ENCODE measurements at places on chromosomes 11 and 22. TPM values are rescaled to one million over a fixed set of nuclear protein-coding genes. Genes with fewer than 3 reads are reported as not detected.

DNA sequence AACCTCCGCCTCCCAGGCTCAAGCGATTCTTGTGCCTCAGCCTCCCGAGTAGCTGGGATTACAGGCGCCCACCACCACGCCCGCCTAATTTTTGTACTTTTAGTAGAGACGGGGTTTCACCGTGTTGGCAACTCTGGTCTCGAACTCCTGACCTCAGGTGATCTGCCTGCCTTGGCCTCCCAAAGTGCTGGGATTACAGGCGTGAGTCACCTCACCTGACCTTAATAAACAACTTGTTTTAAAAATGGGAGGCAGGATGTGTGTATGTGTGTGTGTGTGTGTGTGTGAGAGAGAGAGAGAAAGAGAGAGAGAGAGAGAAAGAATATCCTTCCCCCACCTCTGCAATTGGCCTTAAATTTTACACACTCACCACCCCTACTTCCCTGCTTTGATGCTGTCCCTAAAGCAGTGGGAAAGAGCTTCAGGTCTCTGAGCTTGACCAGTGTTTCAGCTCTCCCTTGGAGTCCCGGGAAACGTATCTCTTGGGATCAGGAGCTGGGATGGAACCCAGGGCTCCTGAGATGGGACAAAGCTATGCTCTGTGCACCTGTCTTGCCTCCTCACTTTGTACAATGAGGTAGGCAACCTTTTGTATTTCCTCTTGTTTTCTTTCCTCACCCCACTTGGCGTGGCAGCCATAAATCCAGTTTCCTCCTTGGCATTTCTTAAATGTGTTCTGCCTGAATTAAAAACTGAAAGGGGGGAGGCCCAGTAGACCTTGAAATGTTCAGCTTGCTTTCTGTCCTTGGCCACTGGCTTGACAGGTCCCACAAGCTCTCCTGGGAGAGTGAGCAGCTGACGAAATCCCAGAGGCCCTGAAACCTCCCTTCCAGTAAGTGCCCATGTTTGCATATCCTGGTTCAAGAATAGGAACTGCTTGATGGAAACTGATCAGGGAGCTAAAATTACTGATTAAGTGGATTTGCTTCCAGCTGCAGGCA is 17.8 kb upstream of the XBP1 start:
- peak overlapping the region; percentile 71 for H3K4me3 ChIP-seq
- H3K36me3 ChIP-seq, result no peaks in the 10 kb centered on the region
- no peak for DNase-seq
- peak overlapping the region; percentile 92 for H3K27ac ChIP-seq
- no peaks in the 10 kb centered on the region for H3K27me3 ChIP-seq

DNA sequence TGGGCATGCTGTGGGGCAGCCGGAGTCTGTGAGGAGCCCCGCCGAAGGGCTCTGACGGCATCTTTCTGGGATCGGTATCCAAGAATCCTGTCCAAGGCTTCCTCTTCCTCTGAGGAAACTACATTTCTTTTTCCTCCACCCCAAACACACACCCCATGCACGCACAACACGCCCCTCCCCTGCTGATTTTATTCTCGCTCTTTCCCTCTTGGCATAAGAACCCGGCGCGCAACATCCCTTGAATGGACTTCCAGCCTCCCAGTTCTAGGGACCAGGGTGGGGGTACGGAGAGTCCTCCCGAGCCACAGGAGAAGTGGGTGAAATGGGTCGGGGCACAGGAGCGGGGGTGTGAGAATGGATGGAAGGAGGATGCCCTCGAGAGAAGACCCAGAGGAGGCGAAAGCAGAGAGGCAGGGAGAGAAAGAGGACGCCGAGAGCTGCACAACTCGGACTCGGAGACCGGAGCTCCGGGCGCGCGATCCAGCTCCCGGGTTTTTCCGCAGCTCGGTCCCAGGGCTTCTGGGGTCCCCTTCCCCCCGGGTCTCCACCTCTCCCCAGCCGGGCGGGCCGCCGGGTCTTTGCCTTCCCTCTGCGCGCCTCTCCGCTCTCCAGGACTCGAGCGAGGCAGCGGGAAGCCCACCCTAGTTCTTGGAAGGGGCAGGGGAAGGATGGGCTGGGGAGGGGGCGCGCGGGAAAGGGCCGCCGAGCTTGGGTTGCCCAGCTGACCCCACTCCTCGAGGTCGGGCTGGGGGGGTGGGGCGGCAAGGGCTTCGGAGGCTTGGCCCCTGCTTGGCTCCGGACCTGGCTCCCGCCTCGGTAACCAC is 1.5 kb upstream of the LARGE1 start:
- peak overlapping the region; percentile 92 for H3K27ac ChIP-seq
- H3K27me3 ChIP-seq, result peaks cover 9% of the 10 kb centered on the region
- H3K4me3 ChIP-seq, result peak overlapping the region; percentile 98
- peak; percentile 90 for DNase-seq
- H3K4me1 ChIP-seq, result peaks cover 38% of the 10 kb centered on the region
- peaks cover 4% of the 10 kb centered on the region for H3K36me3 ChIP-seq

DNA sequence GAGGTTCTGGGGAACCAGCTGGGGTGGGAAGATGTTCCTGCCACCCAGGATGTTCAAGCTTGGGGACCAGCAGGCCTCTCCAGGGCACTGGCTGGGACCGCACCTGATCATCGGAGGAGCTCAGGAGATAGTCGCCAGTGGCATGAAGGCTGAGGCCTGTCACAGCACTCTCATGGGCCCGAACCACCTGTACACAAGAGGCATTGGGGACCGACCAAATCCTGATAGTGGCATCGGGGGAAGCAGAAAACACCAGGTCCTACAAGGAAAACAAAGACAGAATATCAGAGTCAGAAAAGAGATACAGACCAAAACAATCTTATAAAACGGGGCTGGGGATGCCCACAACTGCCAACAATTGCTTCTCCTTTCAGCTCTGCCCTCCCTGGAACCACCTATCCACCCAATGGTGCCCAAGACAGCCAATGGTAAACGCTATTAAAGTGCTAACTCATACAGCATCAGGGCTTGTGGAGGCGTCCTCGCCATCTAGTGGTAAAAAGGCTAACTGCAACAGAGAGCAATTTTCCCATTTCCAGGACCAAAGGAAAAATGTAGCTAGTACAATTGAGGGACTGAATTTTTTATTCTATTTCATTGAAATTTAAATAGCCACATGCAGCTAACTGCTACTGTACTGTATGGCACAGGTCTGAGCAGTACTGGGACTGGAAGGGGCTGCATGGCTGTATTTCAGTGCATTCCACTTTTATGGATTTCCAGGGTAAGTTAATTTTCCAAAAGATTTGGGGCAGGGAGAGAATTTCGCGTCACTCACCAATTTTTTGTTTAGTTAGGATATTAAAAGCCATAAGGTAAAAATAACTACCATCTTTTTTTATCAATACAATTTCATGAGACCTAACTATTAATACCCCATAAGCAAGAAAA is 7.1 kb downstream of the PRPF19 start:
- no peak overlapping the region for H3K4me3 ChIP-seq
- peak overlapping the region; percentile 52 for H3K27ac ChIP-seq
- peaks cover 10% of the 10 kb centered on the region for H3K36me3 ChIP-seq
- peaks cover 5% of the 10 kb centered on the region for H3K4me1 ChIP-seq
- no peaks in the 10 kb centered on the region for H3K27me3 ChIP-seq

GRCh38 chr11:32312865-32313403 is 122.4 kb downstream of the WT1 start:
- H3K27me3 ChIP-seq, result peaks cover 4% of the 10 kb centered on the region
- DNase-seq, result no peak
- H3K36me3 ChIP-seq, result no peaks in the 10 kb centered on the region
- H3K4me1 ChIP-seq, result peaks cover 39% of the 10 kb centered on the region

DNA sequence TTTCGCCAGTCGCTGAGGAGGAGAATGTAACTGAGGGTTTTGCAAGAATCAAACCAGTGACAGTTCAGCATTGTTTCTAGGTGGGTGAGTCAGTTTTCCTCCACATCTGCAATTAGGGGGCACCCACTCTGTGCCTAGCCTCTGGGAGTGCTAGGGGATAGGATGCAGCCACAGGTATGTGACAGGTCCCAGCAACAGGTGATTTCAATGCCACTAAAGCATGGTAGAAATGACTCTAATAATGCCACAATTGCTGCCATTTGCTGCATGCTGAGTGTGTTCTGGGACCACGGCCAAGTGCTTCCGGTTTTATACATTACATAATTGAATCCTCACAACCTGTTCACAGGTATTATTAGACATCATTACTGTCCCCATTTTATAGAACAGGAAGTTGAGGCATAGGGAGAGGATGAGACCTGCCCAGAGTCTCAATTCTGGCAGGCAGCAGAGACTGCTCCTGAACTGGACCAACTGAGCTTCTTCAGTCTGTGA is 556 bp downstream of the CRYBB2 start:
- H3K27me3 ChIP-seq, result peaks cover 36% of the 10 kb centered on the region
- H3K4me3 ChIP-seq, result no peak overlapping the region
- H3K4me1 ChIP-seq, result no peaks in the 10 kb centered on the region
- H3K27ac ChIP-seq, result no peak overlapping the region
- H3K36me3 ChIP-seq, result no peaks in the 10 kb centered on the region

GRCh38 chr11:61390161-61390560 is 2.2 kb upstream of the TMEM216 start:
- H3K27me3 ChIP-seq, result no peaks in the 10 kb centered on the region
- H3K36me3 ChIP-seq, result peaks cover 9% of the 10 kb centered on the region
- H3K4me3 ChIP-seq, result no peak overlapping the region
- DNase-seq, result no peak
- no peak overlapping the region for H3K27ac ChIP-seq

- no peak for DNase-seq
- H3K36me3 ChIP-seq, result peaks cover 22% of the 10 kb centered on the region
- no peaks in the 10 kb centered on the region for H3K27me3 ChIP-seq
- H3K4me3 ChIP-seq, result no peak overlapping the region
- H3K4me1 ChIP-seq, result peaks cover 23% of the 10 kb centered on the region
Observed at GRCh38 chr11:116935089-116935488, 97.7 kb upstream of the APOA1 start.

GRCh38 chr11:75025561-75025960 is 36.8 kb downstream of the NEU3 start:
- H3K27me3 ChIP-seq, result no peaks in the 10 kb centered on the region
- H3K4me1 ChIP-seq, result peaks cover 5% of the 10 kb centered on the region
- no peaks in the 10 kb centered on the region for H3K36me3 ChIP-seq
- H3K4me3 ChIP-seq, result no peak overlapping the region
- no peak for DNase-seq
- H3K27ac ChIP-seq, result no peak overlapping the region

- H3K27me3 ChIP-seq, result peaks cover 32% of the 10 kb centered on the region
- H3K36me3 ChIP-seq, result peaks cover 31% of the 10 kb centered on the region
- peak overlapping the region; percentile 88 for H3K4me3 ChIP-seq
- H3K27ac ChIP-seq, result peak overlapping the region; percentile 99
- peaks cover 74% of the 10 kb centered on the region for H3K4me1 ChIP-seq
Observed at GRCh38 chr11:65421794-65422632, 585 bp upstream of the NEAT1 start.

- peak; percentile 57 for DNase-seq
- H3K4me1 ChIP-seq, result peaks cover 17% of the 10 kb centered on the region
- H3K27me3 ChIP-seq, result no peaks in the 10 kb centered on the region
- peak overlapping the region; percentile 60 for H3K4me3 ChIP-seq
- H3K36me3 ChIP-seq, result peaks cover 15% of the 10 kb centered on the region
Observed at GRCh38 chr11:72227316-72228228, 3.0 kb downstream of the INPPL1 start.

GRCh38 chr22:21958360-21959273 is 6.0 kb upstream of the PPM1F start:
- H3K27ac ChIP-seq, result no peak overlapping the region
- no peaks in the 10 kb centered on the region for H3K27me3 ChIP-seq
- no peaks in the 10 kb centered on the region for H3K36me3 ChIP-seq
- no peak overlapping the region for H3K4me3 ChIP-seq

DNA sequence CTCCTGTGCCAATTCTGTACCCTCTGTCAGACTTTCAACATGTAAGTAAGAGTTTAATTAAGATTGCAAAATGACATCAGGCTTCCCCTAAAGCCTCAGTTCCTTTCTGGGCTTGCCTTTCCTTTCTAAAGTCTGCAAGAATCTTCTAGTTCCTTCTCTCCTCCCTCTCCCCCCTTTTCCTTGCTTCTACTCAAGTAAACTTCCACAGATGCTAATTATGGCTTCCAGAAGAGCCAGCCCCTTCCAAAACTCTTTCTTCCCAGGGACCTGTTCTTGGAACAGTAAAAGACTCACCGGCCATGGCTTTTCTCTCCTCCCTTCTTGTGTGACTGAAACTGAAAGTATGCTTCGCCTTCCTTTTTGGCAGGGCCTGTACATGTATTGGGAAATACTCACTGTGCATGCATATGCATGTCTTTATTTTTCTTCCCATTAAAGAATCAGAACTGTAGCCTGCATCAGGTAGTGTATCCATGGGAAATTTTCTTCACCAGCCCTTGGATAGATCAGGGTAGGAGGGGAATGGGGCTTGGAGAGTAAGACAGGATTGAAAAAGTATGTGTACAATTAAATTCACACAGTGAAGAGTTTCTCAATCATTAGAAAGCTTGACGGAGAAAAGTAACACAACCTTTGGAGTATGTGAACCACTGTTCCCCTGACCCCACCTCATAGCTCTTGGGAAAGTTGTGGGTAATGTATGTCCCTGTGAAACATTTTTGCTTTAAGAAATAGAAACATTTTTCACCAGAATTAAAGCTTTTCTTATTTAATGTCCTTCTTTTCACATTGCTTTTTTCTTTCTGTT is at the start of gene CASP1:
CASP1 (minus strand) TSS at position 332 of the 808 bp plus-strand sequence; CDS start at position 301, 31 bp downstream.
- no peak within 1 kb of the TSS for H3K27ac ChIP-seq
- no peak for DNase-seq
- H3K36me3 ChIP-seq, result no peaks in the 10 kb centered on the region

- H3K36me3 ChIP-seq, result no peaks in the 10 kb centered on the region
- peaks cover 8% of the 10 kb centered on the region for H3K4me1 ChIP-seq
- H3K27me3 ChIP-seq, result no peaks in the 10 kb centered on the region
- no peak overlapping the region for H3K4me3 ChIP-seq
- DNase-seq, result no peak
- no peak overlapping the region for H3K27ac ChIP-seq
Observed at GRCh38 chr11:75722669-75723042, 5.0 kb downstream of the MOGAT2 start.

DNA sequence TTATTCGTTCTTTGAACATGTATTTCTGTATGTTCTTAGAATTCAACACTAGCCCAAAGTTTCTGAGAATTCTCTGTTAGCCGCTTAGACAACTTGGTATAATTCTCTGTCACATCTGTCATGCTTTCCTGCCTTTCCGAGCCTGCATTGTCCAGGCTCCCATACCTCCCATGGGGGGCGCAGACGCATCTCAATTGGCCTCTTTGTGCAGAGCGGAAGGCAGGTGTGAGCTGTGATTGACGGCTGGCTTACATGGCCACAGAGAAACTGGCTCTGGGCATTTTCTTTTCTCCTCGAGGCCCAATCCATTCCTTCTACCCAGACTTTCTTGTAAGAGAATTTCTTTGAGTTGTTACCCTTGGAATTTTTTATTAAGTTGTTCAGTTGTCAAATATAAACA is 132.7 kb upstream of the SESN3 start:
- H3K36me3 ChIP-seq, result no peaks in the 10 kb centered on the region
- H3K27me3 ChIP-seq, result peaks cover 2% of the 10 kb centered on the region
- no peak for DNase-seq
- H3K27ac ChIP-seq, result peak overlapping the region; percentile 21
- peaks cover 27% of the 10 kb centered on the region for H3K4me1 ChIP-seq

GRCh38 chr11:94737171-94737611 is 31.0 kb upstream of the AMOTL1 start:
- no peak overlapping the region for H3K4me3 ChIP-seq
- peaks cover 9% of the 10 kb centered on the region for H3K27me3 ChIP-seq
- no peak overlapping the region for H3K27ac ChIP-seq
- H3K4me1 ChIP-seq, result peaks cover 45% of the 10 kb centered on the region
- no peak for DNase-seq

Gene TH
- total RNA-seq, result 11.1 TPM

Gene PDE2A
- total RNA-seq, result 3.8 TPM

Gene MSANTD2
- 27.4 TPM for total RNA-seq

Gene DENND6B
- total RNA-seq, result 25.6 TPM

Gene SLCO2B1
- total RNA-seq, result 5.6 TPM

Gene KIF18A
- total RNA-seq, result 8.1 TPM

Gene MAJIN
- not detected for total RNA-seq

Gene MPPED2
- 63.9 TPM for total RNA-seq

Gene GGTLC2
- not detected for total RNA-seq

Gene SEC14L2
- 9.6 TPM for total RNA-seq

All from type B pancreatic cell (in vitro differentiated cells).